T-helper 9 cell (primary cell): ENCODE measurements at places on chromosomes 5 and 9.

GRCh38 chr5:44884036-44884435 lies 75.3 kb downstream of the MRPS30 start:
- no peak for DNase-seq

GRCh38 chr9:86407022-86407421 lies 52.8 kb upstream of the TUT7 start:
- no peak for DNase-seq

GRCh38 chr5:1888541-1889251 lies 6.0 kb upstream of the IRX4 start:
- no peak for DNase-seq

- no peak for DNase-seq
Observed at GRCh38 chr5:96537386-96537785, 104.3 kb upstream of the PCSK1 start.

DNA sequence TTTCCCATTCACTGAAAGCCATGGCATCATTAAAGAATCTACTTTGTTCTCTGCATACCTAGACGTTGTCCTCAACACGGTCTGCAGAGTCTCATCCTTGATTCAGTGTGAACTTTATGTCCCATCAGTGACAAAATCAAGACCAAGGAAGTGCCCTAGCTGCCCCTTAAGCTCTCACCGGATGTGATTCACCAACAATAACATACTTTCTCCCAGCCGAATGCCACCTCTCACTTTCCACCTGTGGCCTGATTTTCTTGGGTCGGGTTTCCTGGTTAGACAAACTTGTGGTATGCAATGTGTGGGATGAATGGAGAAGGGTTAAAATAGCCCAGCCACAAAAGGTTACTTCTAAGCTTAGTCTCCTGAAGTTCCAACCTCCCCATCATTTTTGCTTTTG lies 145.3 kb upstream of the PAPPA start:
- no peak for DNase-seq

DNA sequence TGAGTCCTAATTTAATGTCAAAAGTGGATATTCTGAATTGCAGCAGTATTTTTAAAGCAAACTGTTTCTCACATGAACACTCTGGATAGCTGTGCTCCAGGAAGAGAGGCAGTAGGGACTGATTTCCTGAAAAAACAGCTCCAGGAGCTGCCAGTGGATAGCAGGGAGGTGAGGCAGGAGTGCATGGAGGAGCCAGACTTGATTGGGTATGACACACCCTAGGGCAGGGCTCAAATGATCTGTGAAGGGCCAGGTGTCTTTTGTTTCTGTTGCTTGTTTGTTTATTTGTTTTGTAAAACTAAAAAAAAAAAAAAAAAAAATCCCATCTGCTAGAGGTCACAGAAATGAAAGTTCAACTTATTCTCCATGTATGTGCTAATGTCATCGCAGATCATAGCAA lies 83.4 kb downstream of the ADRB2 start:
- DNase-seq: no peak

GRCh38 chr5:112763165-112763564 lies 25.5 kb downstream of the APC start:
- DNase-seq: no peak

GRCh38 chr9:28892538-28892937 lies 1319.3 kb upstream of the C9orf72 start:
- DNase-seq: no peak

DNA sequence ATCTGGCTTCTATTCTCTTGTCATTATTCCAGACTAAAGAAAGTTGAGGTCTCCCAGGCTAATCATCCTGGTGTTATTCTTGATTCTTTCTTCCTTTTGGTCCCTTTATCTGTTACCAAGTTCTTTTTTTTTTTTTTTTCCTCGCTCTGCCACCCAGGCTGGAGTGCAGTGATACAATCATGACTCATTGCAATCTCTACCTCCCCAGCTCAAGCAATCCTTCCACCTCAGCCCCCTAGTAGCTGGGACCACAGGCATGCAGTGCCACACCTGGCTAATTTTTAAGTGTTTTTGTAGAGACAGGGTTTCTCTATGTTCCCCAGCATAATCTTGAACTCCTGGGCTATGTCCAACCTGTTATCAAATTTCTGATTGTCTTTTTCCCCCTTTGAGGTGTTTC lies 126.6 kb upstream of the DHFR start:
- DNase-seq: no peak

GRCh38 chr9:74795803-74796202 lies 91.9 kb downstream of the TRPM6 start:
- DNase-seq: no peak

DNA sequence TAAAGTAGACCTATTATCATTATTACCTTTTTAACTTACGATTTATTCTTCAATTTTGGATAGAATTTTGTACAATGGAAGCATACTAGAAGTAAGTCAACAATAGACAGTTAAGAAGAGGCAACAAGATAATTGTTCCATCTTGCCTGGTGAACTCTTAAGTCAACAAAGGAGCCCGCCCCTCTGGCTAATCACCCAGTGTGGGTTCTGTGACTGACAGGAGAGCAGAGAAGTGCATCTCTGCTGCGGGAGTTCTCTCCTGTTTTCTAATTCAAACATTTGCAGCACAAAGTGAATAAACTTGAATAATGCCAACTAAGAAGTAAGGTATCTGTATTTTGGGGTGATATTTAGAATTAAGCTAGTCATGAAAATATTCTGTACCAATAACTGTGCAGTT lies 6.7 kb upstream of the ISL1 start:
- no peak for DNase-seq

DNA sequence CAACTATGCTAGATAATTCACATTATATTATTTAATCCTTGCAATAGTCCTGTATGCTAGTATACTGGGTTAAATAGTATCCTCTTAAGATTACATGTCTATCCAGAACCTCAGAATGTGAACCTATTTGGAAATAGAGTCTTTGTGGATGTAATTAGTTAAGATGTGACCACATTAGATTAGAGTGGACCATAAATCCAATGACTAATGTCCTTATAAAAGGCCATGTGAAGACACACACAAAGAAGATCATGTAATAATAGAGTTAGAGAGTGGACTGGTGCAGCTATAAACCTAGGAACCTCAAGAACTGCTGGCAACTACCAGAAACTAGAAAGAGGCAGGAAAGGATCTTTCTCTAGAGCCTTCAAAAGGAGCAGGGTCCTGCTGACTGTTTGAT lies 263.6 kb upstream of the PTGER4 start:
- no peak for DNase-seq

DNA sequence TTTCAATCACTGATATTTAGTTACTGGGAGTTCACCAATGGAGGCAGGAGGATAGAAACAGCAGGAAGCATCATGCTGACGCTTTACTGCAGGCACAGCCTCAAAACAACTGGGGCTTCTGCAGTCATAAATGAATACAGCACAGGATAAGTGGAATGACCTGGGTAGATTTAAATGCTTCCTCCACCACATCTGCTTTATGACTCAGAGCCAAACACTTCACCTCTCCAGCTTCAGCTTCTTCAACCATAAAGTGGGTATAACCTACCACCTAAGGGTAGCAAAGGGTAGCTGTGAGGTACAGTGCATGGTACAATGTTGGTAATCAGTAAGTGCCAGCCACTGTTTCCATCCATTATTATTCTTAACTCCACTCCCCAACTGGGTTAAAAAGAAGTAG lies 28.4 kb downstream of the RASEF start:
- no peak for DNase-seq

DNA sequence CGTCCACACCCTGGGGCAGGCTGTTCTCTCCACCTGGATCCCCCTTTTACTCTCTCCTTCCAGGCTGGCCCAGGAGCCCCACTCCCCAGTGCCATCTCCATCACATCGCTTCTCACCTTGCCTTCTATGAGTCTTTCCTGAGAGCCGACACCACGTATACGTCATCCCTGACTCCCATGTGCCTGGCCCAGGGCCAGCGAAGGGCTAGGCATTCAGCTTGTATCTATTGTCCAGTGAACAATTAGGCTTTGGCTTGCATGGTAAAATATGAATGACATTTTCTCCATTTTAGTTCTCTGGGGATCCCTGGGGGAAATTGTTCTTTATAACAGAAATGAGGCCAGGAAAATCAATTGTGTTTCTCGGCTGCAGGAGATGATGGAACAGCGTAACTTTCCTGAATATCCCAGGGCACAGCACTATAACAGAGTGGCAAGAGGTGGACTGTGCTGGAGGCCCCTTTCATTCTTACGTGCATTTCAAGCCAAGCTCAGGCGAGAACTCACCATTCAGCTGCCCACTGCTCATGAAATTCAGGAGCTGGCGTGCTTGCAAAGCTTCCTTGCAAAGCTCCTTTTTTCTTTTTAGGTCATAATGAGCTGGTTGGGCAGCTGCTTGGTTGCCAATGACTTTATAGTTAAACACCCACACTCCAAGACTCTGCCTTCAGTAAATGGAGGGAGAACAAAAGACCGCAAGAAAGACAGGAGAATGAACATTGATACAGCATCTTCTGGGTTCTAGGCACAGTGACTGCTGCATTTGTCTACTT lies 37.7 kb downstream of the NSG2 start:
- no peak for DNase-seq

- DNase-seq: no peak
Observed at GRCh38 chr9:83960991-83961390, 19.0 kb downstream of the HNRNPK start.

DNA sequence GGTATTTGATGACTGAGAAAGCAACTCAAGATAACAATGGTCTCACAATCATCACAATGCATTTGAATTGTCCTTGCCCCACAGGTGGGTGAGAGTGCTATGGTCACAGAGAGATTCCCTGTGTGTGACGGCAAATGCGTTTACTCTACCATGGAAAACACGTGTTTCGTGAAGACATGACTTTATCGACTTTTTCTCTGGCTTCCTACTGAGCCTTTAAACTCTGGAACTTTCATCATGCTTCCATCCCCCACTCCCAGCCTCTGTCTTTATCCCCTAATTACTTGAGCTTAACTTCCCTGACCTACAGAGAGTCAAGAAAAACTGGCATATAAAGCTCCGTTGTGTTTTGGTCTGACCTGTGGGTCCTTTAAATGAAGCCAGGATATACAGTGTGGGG lies 414.1 kb upstream of the CLINT1 start:
- no peak for DNase-seq

GRCh38 chr9:110058304-110058953 lies 149.5 kb downstream of the C9orf152 start:
- DNase-seq: peak; percentile 44

DNA sequence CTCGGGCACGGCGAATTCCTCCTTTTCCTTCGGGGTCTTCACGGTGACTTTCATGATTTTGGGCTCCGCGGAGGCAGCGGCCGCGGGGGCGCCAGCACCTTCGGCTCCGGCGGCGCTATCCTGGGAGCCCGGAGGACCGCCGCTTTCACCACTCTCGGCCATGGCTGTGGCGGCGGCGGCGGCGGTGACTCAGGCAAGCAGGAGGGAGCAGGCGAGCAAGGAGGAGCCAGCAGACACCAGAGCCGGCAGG lies 315 bp downstream of the UBQLN1 start:
- no peak for DNase-seq

DNA sequence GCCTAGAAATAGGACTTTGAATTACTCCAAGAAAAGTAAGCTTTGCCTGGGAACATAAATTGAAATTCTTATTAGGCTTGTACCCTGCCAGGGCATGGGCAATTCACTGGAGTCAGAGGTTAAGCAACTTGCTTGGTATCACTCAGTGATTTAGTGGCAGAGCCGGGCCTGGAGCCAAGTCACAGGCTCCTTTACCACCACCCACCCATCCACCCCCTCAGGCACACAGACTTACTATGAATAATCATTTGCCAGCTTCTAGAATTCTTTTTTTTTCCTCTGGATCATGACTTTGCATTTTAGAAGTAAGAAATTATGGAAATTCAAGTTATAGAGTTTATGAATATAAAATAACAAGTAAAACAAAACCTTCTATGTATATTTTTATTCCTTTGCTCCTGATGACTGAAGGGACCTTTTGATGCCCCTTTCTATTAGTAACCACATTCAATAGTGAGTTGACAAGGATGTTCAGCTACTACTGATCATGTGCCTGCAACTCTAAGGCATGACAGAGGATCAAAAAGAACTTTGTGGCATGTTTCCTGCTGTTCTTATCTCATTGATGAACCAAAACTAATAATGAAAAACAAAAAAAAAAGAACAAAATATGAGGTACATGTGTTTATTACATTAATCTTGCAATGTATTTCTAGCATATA lies 614.7 kb downstream of the TLR4 start:
- no peak for DNase-seq

DNA sequence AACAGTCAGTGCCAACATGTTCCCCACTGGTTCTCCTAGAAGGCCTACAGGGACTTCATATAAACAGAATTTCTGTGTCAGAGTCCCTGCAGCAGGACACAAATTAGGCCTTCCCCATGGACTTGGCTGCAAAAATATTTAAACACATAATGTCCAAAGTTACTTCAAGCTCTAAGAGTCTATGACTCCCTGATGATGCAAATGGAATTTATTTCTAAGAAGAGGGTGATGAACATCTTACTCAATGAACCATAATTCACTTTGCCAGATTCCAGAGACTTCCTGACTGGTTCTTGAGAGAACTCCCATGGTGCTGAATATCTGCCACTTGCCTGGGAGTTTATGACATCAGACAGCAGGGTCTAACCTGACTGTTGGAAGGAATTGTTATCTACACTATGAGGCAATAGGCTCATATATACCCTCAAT lies 32.7 kb upstream of the ADRA1B start:
- no peak for DNase-seq

- DNase-seq: no peak
Observed at GRCh38 chr5:14008819-14009311, 64.4 kb upstream of the DNAH5 start.

DNA sequence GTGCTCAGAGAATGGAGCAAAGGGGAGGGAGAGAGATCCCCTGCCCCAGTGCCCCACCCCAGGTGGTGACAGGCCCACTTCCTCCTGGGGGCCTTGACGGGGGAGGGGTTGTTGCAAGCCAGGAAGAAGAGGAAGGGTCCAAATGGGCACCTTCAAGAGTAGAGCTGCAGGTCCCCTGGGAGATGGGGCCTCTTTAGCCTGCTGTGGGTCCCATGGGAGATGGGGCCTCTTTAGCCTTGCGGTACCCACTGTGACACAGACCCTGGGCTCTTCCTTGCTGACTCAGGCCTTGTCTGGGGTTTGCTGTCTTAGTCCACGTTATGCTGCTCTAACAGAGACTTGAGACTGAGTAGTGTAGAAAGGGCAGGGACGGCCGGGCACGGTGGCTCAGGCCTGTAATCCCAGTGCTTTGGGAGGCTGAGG lies 9.6 kb upstream of the TOR4A start:
- DNase-seq: no peak

GRCh38 chr5:168409591-168410458 lies 76.4 kb upstream of the RARS1 start:
- DNase-seq: no peak

GRCh38 chr9:110599468-110599867 lies 19.9 kb upstream of the SVEP1 start:
- no peak for DNase-seq

GRCh38 chr5:78845470-78845869 lies 139.6 kb downstream of the ARSB start:
- no peak for DNase-seq

- DNase-seq: no peak
Observed at GRCh38 chr5:13766236-13766635, 178.3 kb downstream of the DNAH5 start.

DNA sequence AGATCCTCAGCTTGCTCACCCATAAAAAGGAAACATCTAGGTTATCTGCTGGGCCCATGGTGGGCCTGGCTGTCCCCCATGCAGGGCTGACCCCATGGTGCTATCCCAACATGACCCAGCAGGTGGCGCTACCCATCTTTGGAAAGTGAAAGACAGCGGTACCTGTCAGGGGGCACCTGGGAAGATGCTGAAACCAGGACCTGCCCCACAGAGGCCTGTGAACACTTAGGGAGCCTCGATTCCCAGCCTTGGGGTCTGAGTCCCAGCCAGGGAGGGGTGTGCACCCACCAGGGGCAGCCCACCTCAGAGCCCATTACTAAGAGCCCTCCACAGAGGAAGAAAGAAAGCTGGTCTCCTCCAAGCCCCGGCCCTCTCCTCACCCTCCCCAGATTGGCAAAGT lies 46.6 kb upstream of the IPPK start:
- peak; percentile 88 for DNase-seq
